ENCODE measurements at places on chromosomes 2 and 18.

DNA sequence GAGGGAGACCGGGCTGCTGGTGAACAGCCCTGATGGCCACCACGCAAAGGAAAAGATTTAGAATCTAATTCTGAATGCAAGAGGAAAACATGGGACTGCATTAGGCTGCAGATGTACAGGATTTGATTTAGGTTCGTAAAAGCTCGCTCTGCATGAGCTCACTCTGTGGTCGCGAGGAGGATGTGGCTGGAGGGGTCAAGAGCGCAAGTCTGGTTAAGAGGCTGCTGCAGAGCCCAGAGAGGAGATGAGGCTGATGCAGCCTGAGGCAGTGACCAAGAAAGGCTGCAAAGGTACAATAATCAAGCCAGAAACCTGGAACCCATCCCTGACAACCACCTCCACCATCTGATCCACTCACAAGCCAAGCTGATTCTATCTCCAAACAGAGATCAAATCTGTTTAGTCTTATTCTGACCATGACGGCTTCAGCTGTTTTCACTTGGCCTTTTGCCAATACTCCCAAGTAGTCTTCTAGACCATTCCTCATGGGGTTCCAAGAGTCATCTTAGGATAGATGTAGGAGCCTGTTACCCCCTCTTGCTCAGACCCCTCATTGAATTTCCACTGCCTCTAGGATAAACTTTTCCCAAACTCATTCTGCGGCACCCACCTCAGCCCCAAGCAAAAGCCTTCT is 58.9 kb upstream of the ARL4C start:
- no peak for DNase-seq

DNA sequence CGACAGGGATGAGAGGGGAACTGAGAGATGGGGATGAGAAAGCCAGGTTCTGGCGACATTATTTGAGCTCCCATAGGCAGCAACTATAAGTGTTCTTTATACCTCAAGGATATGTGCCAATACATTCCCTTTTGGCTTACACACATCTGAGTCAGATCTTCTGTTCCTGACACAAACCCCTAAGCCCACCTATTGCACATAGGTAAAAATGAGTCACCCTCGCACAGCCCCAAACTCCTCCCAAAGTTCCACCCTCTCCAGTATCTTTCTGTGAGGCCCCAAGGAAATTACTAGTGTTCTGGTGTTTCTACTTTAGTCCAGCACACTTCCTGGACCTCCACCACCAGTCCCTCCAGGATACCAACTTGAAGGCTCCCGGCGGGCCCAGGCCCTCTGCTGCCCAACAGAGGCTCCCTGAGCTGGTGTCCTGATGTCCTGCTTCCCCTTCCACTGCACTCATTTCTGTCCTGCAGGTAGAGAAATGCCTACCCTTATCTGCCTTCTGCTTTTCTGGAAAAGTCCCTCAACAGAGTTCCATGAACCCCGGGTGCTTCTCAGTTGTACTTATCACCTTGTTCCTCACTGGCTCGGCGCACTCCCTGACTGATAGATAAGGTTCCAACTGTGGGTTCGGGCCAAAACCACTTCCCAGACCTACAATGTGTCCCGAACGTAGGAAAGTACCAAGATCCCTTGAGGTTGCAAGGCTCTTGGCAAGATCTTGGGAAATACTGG is 125.5 kb downstream of the EN1 start:
- DNase-seq, result no peak

- no peak for DNase-seq
Observed at GRCh38 chr2:26532301-26533250, 54.7 kb upstream of the OTOF start.

GRCh38 chr2:208012449-208012848 is 12.9 kb downstream of the PLEKHM3 start:
- peak; percentile 41 for DNase-seq

GRCh38 chr2:173196080-173196479 is 120.4 kb downstream of the MAP3K20 start:
- DNase-seq, result no peak

DNA sequence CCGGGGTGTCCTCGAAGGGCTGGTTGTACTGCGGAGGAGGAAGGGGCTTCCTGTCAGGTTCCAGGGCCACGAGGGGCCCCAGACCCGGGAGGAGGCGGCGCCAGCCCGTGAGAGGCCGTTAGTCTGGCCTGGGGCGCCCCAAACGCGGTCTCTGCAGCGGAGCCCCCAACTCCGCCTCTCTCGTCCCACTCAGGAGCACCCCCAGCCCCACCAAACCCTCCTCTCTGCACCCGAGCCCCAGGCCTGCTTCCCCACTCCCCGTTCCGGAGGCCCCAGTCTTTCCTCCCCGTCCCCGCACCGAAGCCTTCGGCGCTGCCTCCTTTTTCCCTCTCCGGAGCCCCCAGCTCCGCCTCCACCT is 473 bp downstream of the HJURP start:
- no peak for DNase-seq

DNA sequence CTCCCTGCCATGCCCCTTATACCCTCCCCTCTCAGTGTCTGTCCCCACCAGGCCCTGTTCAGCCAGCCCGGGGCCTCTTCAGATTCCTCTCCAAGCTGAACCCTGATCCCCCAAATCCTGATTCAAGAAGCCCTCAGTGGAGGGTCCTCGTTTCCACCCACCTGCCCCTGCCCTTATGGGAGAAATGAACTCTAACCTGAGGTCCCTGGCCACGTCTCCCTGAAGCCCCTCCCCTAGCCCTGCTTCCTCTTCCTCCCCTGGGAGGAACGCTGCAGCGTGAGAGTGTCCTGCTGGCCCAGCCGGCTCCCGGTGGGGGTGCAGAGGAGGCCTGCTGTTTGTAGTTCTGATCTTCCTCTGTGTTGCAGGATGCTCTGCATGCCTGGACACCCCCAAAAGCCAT is 56.7 kb upstream of the GLI2 start:
- DNase-seq, result no peak

GRCh38 chr2:39381653-39382052 is 55.4 kb downstream of the MAP4K3 start:
- no peak for DNase-seq

- DNase-seq, result peak; percentile 79
Observed at GRCh38 chr2:69177063-69177771, 164.2 kb downstream of the ANTXR1 start.

- DNase-seq, result no peak
Observed at GRCh38 chr2:169693360-169693759, 845 bp downstream of the CFAP210 start.

- DNase-seq, result no peak
Observed at GRCh38 chr2:2843969-2844548, 513.0 kb upstream of the MYT1L start.

DNA sequence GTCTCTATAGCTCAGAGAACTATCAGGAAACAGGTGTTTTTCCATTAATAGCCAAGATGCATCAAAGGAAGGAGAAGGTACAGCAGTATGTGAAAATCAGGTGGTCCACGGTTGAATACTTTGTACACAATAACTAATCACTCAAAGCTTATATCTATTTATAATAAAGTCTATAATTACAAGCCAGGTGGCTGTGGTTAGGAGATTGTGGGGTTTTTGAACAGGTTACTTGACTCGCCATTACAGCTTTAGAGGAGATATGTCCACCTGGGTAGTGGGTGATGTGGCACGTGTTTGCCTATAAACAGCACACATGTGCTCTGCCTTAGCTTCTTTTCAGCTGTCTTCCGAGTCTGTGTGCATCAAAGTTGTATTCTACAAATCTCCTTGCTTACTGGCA is 892.2 kb upstream of the ZEB2 start:
- no peak for DNase-seq

- DNase-seq, result no peak
Observed at GRCh38 chr2:146632707-146633106, 1212.1 kb upstream of the ACVR2A start.

DNA sequence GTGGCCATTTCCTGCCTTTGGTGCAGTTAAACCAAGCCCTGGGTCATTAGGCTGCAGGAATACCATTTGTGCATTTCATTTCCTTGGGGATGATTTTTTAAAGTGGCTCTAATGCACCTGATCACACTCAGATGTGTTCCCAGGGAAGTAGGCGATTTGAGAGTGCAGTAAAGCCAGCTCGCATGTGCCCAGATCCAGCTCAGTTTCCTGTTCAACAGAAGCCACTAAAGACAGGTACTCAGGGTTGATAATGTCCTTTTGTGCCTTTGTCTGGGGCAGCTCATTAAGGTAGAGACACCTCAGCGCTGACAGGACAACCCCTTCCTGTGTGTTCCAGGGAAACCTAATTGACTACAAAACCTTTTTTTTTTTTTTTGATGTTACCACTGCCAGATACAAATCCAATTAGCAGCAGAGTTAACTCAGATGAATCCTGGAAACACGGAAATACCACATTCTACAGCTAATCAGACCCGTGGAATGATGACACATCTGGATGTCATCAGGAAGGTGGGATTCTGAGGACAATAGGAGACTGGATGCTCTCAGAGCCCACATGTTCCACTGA is 15.2 kb upstream of the CHRNA1 start:
- no peak for DNase-seq

- no peak for DNase-seq
Observed at GRCh38 chr2:135931776-135932443, 53.5 kb downstream of the DARS1 start.

DNA sequence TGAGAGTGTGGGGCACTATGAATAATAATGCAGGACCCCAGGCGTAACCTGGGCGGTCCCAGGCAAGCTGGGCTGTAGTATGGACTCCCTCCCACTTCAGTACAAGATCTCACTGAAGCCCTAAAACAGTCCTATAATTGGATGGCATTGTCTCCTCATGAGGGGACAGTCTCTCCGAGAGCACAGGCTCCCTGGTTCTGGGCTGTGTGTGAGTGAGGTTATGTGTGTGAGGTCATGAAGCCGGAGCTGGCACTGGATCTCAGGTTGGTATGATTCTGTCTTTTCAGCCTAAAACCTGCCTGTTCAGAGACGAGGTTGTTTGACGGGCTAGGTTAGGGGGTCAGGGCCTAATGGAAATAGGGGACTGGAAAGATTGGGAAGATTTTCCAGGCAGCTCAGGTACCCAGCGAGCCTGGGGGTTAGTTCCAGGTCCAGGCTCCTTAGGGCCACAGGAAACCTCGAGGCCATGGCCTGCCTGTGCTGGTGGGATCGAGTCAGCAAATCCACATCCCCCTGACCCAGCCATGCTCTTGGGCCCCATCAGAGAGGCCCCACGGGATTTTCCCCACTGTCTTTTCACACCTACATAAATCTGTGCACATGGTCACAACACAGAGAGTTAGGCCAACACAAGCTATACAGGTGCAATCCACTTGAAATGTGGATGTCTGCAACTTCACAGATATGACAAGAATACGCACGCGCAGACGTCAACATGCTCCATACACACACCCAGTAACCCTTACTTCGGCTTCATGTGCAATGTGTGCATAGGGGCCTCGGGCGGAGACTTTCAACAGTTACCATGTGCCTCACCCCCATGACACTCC is 94.8 kb downstream of the INHBB start:
- no peak for DNase-seq

- DNase-seq, result no peak
Observed at GRCh38 chr2:169303579-169304305, 58.6 kb downstream of the LRP2 start.

- no peak for DNase-seq
Observed at GRCh38 chr18:13436576-13436975, 218.0 kb downstream of the LDLRAD4 start.
